ENCODE measurements at places on chromosomes 2 and 18.

DNA sequence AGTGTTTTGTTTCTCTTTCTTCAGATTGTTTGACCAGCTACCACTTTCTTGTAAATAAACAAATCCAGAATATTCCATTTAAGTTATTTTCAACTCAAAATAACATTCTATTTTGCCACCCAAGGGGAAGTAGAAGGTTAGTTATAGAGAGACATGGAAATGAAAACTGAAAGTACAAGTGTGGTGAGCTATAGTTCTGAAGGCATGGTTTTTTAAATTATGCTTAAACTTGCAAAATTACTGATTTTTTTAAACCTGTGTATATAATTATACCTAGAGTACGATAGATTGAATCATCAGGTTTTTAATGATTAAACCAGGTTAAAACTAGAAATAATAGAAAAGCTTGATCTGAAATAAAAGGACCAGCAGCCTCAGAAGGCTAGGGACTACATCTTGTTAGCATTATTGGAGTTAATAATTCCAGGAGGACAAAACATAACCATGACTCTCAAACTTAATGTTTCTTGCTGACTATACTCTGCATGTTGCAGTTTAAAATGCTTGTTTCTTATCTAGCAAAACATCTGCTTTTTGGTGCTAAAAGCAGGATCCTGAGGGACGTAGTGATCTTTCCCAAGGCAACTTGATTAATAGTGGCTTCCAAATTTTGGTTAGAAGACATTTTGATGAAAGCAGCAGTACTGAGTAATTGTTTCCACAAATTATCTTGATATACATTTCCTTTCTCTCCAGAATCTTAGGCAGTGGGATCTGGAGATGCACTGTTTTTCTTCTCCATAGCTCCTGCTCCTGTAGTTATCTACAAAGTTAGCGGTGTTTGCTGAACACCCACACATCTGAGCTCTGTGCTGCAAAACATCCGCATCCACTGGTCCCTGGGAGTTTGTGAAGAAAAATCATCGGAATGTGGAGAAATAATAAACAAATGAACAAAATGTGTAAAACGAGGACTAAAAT lies 327.2 kb upstream of the PKDCC start:
- DNase-seq = no peak

DNA sequence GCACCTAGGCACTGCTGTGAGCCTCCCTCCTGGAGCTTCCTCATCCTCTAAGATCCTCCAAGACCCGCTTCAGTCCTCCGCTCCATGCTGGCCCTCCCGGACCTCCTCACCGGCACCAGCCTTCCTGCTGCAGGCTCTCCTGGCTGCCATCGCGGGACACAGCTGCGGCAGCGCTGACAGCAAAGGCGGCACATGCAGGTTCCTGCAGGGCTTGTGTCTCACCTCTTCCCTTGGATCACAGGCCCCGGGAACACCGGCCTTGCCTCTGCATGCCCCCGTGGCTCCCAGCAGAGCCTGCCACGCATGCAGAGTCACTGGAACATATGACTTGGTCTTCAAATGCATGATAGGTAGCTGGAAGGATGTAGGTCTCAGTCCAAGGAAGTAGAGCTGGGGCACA lies 67.2 kb downstream of the PTGR3 start:
- DNase-seq = no peak

DNA sequence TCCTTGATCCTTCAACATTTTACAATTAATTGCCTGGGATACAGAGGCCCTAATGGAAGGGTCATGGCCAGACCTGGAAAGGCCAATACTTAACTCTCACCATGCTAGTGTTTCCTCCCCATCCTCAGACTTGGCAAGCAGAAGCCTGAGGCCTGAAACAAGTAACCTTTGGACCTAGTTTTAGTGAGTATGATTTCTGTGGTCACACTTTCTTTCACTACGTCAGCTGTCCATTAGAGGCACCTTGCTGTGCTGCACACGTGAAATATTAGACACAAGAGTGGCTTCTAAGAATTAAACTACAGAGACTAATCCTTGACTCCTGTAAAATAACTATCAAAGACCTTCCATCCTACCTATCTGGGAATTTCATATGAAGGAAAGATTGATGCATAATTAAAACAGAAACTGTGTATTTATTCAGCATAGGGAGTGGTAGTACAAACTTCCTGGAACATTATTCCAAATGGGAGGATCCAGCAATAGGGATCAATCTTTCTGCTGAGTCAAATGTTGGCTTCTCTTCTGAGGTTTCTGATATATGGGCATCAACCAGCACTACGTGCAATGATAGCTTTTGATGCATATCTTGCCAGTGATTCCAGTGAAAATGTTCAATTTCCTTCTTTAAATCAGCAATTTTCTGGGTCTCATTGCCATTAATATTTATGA lies 249.7 kb downstream of the IKZF2 start:
- no peak for DNase-seq

- DNase-seq = no peak
Observed at GRCh38 chr2:215352602-215353001, 40.7 kb downstream of the ATIC start.

- DNase-seq = no peak
Observed at GRCh38 chr2:16063251-16063850, 123.0 kb downstream of the MYCN start.

DNA sequence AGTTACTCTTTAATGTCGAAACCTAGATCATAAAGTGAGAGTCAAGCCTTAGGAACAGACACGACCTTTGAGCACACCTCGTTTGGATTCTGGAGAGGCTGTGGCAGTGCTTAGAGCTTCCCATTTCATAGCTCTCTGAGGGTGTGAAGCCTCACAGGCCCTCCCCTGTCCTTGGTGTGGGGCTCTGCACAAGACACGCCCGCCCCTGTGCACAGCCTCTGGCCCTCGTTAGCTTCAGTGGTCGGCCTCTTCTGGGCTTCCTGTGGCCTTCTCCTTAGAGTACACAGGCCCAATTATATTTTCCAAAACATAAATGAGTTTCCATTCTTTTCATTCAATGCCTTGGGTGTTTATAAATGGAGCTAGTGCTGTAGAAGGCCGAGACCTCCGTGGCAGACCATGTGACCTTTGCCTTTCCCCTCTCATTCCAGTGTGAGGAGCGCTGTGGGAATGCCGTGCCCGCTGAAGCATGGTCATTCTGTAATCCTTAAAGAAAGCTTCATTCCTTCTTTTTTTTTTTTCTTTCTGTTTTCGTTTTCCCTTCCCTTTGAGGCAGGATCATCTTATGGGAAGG lies 208.6 kb downstream of the DCDC2C start:
- no peak for DNase-seq

- no peak for DNase-seq
Observed at GRCh38 chr2:195498176-195498575, 158.8 kb upstream of the SLC39A10 start.

DNA sequence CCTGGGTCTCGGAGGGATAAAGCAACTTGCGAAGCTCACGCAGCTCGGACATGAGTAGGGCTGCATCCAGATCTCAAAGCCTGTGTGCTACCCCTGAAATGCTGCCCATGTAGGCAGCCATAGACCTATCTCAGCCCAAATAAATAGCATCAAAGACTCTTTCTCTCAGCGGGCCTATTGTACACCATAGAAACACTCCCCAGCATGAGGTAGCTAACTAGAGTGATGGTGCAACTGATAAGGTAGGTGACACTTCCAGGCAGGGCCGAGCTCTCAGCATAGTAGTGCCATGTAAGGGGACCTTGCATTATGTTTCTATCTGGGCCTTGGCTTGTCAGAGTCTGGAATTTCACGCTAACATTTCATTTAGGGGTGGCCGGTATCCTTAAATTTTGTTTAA lies 52.4 kb downstream of the RABL2A start:
- DNase-seq = no peak

GRCh38 chr2:37080689-37081088 lies 3.5 kb downstream of the HEATR5B start:
- DNase-seq = no peak

DNA sequence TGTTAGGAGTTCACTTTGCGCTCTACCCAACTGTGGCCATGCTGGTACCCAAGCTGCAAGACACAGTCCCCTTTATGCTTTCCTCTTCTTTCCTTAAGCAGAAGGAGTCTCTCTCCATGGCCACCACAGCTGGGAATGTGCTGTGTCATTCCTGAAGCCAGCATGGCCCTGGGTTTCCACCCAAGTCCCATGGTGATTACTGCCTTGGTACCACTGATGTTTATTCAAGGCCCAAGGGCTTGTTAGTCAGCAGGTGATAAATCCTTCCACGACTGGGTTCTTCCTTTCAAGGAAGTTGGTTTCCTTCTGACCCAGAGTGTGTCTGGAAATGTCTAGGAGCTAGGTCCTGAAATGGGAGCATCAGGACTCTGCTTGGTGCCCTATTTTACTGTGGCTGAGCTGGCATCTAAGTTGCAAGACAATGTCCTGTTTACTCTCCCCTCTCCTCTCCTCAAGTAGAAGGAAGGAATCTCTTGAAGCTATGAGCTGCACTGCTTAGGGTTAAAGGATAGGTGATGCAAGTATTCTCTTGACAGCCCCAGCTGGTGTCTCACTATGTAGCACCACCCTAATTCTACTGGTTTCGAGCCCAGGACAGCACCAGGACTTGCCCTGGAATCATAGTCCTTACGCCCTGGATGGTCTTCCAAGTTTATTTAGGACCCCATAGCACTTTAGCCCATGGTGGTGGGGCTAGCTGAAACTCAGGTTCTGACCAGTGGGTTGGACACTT lies 18.7 kb upstream of the NUP35 start:
- DNase-seq = no peak

DNA sequence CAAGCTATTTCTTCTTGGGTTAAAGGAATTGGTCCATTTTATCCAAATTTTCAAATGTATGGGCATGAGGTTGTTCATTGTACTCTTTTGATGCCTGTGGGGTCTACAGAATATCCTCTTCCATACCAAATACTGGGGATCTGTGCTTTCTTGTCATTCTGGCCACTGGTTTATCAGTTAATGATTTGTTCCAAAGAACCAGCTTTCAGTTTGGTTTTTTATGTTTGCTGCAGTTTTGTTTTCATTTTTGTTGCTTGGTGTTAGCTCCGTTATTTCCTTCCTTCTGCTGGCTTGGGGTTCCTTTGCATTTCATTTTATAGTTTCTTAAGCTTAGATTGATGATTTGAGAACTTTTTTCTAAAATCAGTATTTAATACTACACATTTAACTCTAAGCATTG lies 45.5 kb downstream of the SLC66A2 start:
- no peak for DNase-seq

- no peak for DNase-seq
Observed at GRCh38 chr2:212384027-212384426, 154.6 kb downstream of the ERBB4 start.

GRCh38 chr2:190807886-190808285 lies 72.7 kb upstream of the GLS start:
- DNase-seq = no peak

DNA sequence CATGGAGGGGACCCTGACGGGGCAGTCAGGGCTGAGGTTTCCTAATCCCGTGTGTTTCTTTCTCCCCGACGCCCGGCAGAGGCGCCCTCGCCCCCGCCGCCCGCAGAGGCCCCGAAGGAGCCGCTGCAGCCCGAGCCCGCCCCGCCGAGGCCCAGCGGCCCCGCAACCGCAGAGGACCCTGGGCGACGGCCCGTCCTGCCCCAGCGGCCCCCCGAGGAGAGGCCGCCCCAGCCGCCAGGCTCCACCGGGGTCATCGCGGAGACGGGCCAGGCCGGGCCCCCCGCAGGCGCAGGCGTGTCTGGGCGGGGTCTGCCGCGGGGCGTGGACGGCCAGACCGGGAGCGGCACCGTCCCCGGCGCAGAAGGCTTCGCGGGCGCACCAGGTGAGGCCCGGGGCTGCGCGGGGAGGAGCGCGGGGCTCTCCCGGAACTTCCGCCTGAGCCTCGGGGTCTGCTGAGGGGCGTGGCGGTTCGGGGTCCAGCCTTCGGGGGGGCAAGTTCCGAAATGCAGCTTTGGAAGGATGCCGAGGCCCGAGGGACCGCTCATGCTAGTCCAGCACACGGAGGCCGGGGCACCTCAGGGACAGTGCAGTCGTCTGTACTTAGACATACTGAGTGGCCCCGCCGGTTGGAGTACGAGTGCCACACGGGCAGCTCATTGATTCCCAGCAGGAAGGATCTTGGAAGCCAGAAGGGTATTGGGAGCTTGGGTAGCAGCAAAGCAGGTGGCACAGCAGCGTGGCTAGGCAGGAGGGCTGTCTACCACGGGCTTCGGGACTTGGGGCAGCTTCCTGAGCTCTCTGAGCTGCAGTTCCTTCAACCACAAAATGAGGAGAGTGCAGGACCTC lies 60.1 kb downstream of the EMILIN2 start:
- no peak for DNase-seq

DNA sequence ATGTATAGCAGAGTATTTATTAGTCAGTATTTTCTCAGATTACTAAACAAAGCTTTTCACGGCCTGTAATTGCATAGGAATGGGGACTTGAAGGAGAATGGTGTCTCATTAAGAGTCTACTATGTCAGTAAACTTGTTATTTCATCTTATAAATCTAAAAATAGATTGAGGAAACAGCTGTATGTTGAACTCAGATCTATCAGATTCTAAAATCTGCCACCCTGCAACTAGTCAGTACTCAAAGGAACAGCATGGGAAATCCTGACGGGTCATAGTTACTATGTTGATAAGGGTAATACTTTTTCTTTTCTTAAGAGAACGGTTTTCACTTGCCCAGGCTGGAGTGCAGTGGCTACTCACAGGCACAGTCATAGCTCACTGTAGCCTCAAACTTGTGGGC lies 70.2 kb upstream of the EMILIN2 start:
- no peak for DNase-seq

GRCh38 chr2:27191070-27191829 lies 20.6 kb upstream of the ATRAID start:
- peak; percentile 44 for DNase-seq

DNA sequence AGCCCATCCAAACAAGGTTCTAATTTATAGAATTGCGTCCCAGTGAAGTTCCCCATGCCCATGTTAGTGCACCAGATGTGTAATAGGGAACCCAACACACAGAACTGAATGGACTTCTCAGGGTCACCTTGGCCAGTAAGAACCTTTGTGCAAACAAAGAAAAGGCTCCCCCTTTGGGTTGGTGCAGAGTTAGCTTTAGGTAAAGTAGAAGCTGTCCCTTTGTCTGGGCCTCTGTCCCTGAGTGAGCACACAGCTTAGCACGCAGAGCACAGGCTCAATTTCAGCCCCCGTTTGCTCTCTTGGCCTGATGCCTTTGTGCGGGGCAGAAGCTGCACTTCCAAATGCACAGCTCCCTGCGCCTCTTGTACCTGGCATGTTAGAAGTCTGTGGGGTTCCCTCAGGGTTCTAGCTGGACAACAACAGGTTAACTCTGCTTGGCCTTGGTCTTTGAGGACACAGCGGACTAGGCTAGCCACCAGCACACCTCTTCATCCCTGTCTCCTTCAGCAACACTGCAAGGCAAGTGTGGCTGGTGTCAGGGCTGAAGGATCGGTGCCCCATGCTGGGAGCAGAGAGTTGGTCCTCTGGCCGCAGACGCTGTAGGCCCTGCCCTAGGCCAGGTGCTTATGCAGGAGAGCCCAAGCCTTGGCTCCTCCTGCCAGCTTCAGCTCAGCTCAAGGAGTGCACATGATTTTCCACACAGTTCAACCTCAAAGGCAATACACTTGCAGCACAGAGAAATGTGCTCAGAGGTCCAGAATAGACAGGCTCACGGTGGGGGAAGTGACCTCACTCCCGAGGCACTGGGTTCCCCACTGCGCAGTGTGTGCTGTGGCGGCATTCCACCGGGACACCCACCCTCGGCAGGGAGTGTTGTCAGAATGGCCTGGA lies 73.3 kb upstream of the FOSL2 start:
- no peak for DNase-seq
